ENCODE measurements at places on chromosomes 4 and X. TPM values are rescaled to one million over a fixed set of nuclear protein-coding genes. Genes with fewer than 3 reads are reported as not detected.

- DNase-seq = peak; percentile 16
- no peaks in the 10 kb centered on the region for H3K36me3 ChIP-seq
- H3K27me3 ChIP-seq = no peaks in the 10 kb centered on the region
- H3K4me1 ChIP-seq = no peaks in the 10 kb centered on the region
- H3K27ac ChIP-seq = no peak overlapping the region
- no peak overlapping the region for H3K4me3 ChIP-seq
These were observed 1060.6 kb downstream of the STIM2 start for GRCh38 chr4:27921231-27921630.

- H3K36me3 ChIP-seq = peaks cover 23% of the 10 kb centered on the region
- DNase-seq = peak; percentile 54
These were observed 1.3 kb upstream of the PCDH7 start for GRCh38 chr4:30718641-30719453.

Gene PNPLA4
- total RNA-seq = 0.18 TPM

Gene RBMXL3
- not detected for total RNA-seq

Gene LAS1L
- 72.8 TPM for total RNA-seq

Gene MTTP
- 0.20 TPM for total RNA-seq

Gene SYNPO2
- total RNA-seq = 8.5 TPM

Gene TCEAL5
- not detected for total RNA-seq

Measured in SJCRH30 (cell line).